Small intestine (tissue), 16 donors: ENCODE measurements at places on chromosomes 12 and 14.

GRCh38 chr14:67819563-67820421 lies at the start of gene RAD51B:
RAD51B (plus strand) TSS chr14:67819779.
- peak; percentile 94 for DNase-seq

DNA sequence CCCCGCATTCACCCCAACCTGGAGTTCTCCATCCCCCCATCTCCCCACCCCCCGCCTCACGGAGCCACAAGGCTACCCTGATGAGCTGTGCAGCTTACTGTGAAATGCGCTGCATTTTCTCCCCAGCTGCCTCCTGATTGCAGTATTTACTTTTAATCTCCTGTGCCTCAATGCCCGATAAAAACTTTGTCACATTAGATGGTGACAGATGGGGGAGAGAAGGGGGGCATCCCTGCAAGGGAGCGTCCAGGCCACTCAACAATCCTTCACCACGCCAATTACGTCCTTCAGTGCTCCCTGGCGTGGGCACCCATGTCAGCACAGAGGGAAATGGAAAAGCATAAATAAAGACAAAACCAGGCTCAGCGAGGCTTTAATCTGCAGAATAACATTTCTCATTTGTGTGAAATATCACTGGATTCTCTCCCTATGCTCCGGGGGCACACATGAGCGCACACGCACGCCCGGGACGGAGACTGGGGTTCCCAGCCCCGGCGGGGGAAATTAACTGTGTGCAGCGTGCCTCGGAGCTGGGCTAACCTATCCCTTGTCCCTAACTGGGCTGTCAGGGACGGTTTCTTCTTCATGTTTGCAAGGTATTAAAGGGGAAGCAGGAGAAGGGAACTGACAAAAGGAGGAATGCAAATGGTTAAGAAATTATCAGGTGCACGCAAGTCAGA lies 186.7 kb upstream of the VASH1 start:
- no peak for DNase-seq

GRCh38 chr12:9925705-9926393 lies 6.3 kb downstream of the CLEC2A start:
- DNase-seq = peak; percentile 36

- DNase-seq = no peak
Measured at GRCh38 chr12:109613649-109614455, 40.3 kb downstream of the MVK start.

GRCh38 chr14:53367644-53368026 lies 214.5 kb upstream of the DDHD1 start:
- DNase-seq = no peak

DNA sequence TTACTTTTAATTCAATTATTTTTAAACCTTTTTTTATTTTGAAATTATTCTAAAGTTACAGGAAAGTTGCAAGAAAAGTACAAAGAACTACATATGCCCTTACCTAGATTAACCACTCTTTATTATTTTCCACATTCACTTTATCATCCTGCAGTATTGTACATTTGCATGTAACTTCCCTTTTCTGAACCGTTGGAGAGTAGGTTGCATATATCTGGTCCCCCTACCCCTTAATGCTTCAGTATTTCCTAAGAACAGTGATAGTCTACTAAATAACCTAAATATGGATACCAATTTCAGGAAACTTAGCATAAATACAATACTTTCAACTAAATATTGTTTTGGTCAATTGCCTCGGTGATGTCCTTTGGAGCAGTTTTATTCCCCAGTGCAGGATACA lies 15.0 kb downstream of the G2E3 start:
- no peak for DNase-seq

GRCh38 chr14:68510201-68511128 lies 282.4 kb downstream of the ZFP36L1 start:
- DNase-seq = no peak
